ENCODE measurements at places on chromosomes 5 and 9.

DNA sequence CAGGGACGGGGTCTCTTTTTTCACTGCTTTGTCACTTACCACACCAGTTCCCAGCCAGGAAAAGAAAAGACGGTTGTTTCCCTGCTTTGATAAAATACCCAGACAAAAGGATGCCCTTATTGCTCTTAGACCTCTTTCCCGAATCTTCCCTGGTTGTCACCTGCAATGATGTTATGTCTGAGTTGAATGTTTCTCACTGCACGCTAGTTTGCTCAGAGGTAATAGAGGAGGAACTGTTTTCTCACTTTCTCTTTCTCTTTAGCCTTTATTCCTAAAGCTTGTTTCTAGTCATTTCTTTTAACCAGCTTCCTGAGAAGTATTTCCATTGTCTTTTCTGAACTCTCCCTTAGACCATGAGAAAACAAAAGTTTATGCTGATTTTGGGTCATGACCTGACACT, 32.9 kb downstream of the ACER2 start:
- peak; percentile 25 for DNase-seq

DNA sequence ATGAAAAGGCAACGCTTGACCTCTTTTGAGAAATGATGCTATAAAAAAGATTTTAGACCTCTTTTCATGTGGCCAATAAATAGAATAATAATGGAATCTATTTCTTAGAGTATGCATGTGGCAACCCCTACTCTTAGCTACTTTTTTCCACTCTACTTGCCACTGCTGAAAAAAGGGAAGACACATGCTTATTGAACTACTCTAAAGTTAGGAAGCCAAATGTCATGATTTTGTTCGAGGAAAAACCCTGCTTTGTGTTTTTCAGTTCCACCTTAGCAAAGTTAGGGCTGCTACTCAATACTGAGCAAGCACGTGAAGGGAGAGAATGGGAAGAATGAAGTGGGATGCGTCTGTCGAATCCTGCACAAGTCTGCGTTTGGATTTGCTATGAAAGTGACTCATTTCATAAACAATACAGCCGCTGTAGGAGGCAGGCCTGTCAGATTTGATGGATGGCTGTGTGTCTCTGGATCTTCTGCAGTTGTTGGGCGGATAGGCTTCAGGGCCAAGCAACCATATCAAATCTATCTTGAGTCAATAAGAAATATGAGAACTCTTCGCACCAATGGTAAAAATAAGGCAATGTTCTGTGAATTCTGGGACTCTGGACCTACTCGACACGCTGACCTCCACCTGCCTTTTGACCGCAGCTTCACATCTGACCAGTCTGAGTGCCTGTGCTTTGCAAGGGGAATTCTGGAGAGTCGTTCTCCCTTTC, 333.6 kb downstream of the PIK3R1 start:
- peak; percentile 68 for DNase-seq

- DNase-seq = peak; percentile 80
These were observed at the start of gene PRR7 for GRCh38 chr5:177446200-177447065. Gene PRR7, plus strand, starts transcription at chr5:177446814. Its CDS starts 8,254 bp downstream, at chr5:177455068.

GRCh38 chr5:135371622-135372232, 27.3 kb downstream of the MACROH2A1 start:
- DNase-seq = no peak

DNA sequence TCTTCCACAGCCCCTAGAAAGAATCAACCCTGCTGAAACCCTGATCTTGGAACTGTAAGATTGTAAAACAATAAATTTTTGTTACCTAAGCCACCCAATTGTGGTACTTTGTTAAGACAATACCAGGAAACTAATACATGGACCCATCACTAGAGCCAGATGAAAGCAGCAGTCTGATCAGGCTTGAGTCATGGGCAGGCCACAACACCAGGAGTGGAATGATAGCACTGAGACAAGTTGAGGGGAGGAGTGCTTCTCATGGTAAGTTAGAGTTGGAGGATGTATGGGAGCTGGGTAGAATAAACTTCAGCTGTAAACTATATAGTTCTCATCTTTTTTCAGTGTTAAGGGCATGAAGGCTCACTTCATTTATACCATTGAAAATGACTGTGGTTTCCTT, 164.4 kb upstream of the OR13F1 start:
- no peak for DNase-seq

DNA sequence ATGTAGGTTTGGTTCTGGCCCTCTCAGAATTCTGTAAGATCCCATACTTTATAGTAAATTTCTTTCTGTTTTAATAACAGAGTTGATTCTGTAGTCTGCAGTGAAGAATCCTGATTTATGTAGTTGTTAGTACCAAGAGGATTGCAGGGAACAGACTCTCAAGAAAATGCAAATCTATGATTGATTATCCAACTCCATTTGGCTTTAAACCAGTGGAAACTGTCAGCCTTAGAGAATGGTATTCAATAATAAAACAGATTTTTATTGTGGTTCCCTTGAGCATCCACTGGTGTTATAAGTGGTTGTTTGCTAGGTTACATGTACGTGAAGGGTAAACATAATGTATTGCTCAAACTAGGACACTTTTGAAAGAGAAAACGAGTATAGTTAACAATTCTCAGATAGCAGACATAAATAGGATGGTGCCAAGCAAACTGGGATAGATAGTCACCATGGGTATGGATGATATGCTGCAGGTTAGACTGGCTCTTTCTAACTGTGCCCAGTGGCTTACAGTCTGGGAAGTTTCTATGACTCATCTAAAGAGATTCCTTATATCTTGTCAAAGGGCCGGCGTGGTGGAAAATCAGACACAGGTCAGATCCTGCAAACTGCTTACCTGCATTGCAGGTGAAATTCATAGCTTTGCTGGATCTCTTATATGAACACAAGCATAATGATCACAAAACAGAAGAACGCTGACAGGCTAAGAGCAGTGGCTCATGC, 41.7 kb upstream of the RPS23 start:
- no peak for DNase-seq

DNA sequence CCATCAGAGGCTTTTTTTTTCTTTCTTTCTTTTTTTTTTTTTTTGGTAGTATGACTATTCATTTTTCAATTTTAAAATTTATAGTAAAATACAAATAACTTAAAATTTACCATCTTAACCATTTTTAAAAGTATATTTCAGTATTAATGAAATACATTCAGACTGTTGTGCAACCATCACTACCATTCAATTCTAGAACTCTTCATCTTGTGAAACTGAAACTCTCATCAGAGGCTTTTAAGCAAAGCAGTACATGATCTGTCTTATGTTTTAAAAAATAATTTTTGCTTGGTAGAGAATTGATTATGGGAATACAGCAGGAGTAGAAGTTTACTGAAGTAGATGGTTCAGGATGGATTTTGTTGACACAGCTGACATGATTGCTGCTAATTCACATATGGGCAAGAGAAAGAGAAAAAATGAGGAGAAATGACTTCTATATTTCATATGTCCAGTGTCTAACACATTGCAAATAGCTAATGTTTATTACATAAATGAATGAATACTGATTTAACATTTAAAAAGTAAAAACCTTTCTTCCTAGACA, 13.4 kb downstream of the ELOVL7 start:
- no peak for DNase-seq

DNA sequence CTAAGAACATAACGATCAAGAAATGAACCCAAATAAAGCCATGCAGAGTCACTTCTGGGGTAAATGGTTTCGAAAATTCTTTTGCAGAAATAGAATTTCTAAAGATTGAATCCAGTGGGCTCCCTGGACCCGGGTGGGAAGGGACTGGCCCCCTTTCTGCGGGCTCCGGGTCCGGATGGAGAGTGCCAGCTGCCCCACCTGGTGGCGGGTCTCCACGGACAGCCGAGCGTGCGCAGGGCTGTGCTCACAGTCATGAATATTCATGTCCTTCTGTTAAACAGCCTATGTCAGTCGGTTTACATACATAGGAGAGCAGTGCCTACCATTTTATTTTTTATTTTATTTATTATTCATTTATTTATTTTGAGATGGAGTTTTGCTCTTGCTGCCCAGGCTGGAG, 4.7 kb upstream of the PPP1R26 start:
- peak; percentile 36 for DNase-seq

DNA sequence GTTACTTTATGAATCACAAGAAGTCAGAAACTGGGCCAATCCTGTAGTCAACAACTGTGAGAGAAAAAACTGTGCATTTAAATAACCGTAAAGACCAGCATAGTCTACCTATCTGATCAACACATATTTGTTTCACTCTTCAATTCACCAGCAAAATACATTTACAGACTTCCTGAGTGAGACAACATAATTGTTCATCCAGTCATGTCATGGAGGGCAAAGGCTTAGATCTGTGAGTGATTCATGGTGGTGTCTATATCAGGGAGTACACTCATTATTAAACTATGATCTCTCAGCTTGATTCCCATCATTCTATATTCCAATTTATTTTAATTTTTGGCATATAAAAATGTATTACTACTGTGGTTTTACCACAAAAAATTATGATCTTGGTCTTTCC, 694.6 kb downstream of the DNAH5 start:
- no peak for DNase-seq

- no peak for DNase-seq
These were observed 252.1 kb upstream of the ZNF608 start for GRCh38 chr5:124998520-124998919.

- DNase-seq = no peak
These were observed 250.8 kb downstream of the SEC61B start for GRCh38 chr9:99472916-99473245.

Data from lung microvascular endothelial cell (primary cell).